ENCODE measurements at places on chromosomes 12 and 14.
A peak's percentile ranks its signal among the peaks of the same experiment; 100 is the strongest.

DNA sequence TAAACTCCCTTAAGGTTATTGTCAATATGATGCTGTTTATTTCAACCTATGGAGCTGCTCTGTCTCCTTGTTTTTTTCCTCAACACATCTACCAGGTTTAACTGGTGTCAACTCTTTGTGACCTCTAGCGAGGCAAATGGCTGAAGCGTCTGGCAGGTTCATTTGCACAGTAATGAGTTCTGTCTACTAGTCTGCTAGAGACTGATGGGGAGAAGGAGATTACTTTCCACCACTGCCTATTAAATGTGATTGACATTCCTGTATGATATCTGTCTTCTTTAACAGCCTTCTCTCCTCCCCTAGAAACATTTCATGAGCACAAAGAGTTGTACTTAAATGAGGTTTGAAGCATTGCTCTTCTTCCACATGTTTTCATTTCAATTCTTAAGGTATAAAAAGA lies 253.7 kb downstream of the SLC6A15 start:
- no peak for DNase-seq

- DNase-seq, result no peak
Measured at GRCh38 chr14:91363776-91364523, 53.7 kb downstream of the CCDC88C start.

GRCh38 chr14:34119107-34119858 lies 168.4 kb upstream of the EGLN3 start:
- no peak for DNase-seq

- DNase-seq, result no peak
Measured at GRCh38 chr12:88298761-88299242, 156.7 kb downstream of the TMTC3 start.

- no peak for DNase-seq
Measured at GRCh38 chr14:101585211-101585610, 23.9 kb downstream of the DIO3 start.

GRCh38 chr12:14473707-14474287 lies 93.9 kb downstream of the PLBD1 start:
- DNase-seq, result no peak

GRCh38 chr14:99615497-99616157 lies 11.6 kb upstream of the CCDC85C start:
- DNase-seq, result no peak

DNA sequence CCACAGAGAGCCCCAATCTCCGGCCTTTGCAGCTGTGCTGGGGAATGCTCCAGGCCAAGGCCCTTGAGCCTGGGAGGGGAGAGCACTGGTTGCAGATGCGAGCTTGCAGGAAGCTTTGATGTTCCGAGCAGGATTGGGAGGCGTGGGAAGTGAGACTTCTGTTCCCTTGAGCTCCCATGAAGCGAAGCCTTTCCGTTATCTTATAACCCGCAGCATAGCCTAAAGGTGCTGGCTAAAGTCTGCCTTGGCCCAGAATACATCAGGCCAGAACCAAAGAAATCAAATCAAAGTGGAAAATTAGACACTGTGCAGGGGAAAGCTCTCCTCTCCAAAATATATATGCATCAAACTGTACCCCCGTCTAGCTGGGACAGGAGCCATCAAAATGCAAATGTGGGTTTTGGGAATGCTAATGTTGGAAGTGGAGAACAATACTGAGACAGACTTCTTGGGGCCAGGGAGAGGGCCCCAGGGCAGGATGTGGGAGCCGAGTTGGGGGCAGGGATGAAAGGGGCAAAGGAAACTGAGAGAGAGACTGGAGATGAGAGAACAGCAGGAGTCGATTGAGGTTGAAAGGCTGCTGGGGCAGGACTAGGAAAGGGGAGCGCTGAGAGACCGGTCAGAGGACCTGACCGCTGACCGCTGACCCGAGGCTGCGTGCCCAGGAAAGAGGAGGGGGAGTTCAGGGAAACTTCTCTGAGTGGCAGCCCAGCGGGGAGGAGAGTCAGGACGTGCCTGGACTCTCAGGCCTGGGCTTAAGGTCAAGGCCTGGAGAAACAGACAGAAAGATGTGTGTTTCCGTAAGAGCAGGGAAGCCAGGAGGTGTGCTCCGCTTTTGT lies 152.2 kb upstream of the PARP11 start:
- DNase-seq, result no peak

GRCh38 chr12:50166799-50167048 lies 445 bp downstream of the CERS5 start:
- peak; percentile 8 for DNase-seq

GRCh38 chr12:106847861-106848260 lies 73.4 kb downstream of the RIC8B start:
- DNase-seq, result no peak

- DNase-seq, result no peak
Measured at GRCh38 chr12:117370588-117370987, 9.2 kb upstream of the NOS1 start.

GRCh38 chr14:39873791-39874190 lies 441.6 kb upstream of the FBXO33 start:
- DNase-seq, result no peak

DNA sequence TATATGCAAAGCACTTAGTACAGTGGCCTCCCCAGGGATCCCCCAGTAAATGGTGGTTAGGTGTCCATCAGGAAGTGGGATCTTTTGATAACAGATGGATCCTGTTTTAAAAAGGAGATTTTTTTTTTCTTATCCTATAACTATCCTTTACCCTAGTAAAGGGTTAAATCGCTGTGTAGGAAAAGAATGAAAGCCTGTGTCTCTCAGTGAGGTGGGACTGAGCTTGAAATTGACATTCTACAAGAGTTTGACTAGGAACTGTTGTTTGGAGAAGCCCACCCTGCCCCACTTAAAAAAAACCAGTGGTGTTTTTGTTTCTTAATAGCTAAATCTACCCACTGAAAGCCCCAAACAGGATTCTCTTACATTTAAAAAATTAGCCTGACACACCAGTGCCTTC lies 112.2 kb upstream of the EGLN3 start:
- DNase-seq, result no peak
